Osteoblast (primary cell): ENCODE measurements at places on chromosomes 6 and 20. TPM values are rescaled to one million over a fixed set of nuclear protein-coding genes. Genes with fewer than 3 reads are reported as not detected.

- DNase-seq = no peak
These were observed 477.1 kb downstream of the BTBD3 start for GRCh38 chr20:12394786-12395185.

Gene HLA-G
- total RNA-seq = not detected in 2 replicates

DNA sequence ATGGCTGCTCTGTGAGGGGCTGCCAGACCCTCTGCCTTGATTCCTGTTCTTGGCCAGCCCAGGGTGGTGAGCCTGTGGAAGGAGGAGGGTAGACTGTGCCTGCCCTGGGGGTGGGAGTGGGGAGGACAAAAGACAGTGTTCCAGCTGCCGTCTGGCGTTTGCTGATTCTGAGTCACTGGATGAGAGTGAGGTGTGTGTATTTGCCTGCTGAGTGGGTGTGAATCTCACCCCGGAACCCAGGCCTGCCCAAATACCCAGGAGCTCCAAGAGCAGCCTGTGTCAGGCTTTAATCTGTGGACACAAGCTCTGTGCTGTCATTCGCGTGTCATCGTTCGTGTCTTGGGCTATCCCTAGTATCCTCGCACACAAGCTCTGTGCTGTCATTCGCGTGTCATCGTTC lies 2.6 kb upstream of the LKAAEAR1 start:
- no peak for DNase-seq

Gene HCK
- total RNA-seq = 0.36 TPM in 1 of 2 replicates, not detected in the other

GRCh38 chr20:25399037-25399430 lies 8.4 kb upstream of the ABHD12 start:
- DNase-seq = peak; percentile 71

Gene XKR7
- under 0.01 TPM in 1 of 2 replicates, not detected in the other for total RNA-seq

Gene CEBPB
- total RNA-seq = 75.7 and 79.3 TPM in 2 replicates

Gene MUCL3
- not detected in 2 replicates for total RNA-seq

DNA sequence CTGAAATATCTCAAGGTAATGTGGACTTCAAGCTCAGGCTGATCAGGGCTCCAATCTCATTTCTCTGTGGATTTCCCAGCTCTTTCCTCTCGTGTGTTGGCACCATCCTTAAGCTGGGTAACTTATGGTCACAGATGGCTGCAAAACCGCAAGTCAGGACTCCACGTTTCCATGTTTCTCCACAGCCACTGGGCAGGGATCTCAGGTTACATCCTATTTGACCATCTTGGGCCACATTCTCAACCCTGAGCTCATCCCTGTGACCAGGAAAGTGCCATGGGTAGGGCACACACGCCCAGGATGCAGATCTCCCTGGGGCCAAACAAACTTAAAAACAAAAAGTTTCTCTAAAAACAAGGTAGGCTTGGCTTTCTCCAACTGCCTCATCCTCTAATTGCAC lies 15.4 kb downstream of the RPS6KA2 start:
- no peak for DNase-seq

DNA sequence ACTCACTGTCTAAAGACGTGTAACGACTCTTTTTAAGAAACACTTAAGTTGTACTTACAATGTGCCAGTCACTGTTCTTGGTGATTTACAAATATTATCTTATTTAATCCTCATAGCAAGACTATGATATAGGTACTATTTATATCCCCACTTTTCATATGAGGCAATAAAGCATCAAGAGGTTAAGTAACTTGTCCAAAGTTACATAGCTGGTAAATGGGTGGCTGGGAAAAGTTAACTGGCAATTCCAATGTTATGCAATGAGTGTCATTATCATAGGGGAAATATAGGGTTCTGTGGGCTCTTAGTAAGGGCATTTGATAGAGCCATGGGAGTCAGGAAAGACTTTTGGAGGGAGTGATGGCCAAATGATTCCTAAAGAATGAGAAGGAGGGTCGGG lies 21.4 kb upstream of the RIPOR2 start:
- DNase-seq = no peak

Gene LRRN4
- not detected in 2 replicates for total RNA-seq

DNA sequence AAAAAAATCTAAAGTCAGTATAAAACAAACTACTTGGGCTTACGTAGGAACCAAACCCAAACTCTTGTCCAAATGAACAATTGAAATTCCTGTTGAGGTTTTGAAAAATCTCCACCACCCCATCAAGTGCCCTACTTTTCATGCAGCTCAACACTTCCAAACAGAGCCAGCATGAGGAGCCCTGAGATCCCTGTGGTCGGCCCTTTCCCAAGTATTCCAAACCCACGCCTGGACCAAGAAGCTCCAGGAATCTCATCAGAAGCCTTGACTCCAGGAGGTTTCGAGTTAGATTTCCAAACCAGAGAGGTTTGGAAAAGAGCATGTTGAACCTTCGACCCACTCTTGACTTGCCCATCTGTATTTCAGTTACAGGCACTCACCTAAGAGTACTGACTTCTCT lies 179.3 kb downstream of the MTFR2 start:
- no peak for DNase-seq

GRCh38 chr6:22141241-22141745 lies 155.5 kb downstream of the PRL start:
- no peak for DNase-seq
